ENCODE measurements at places on chromosomes 11 and 22. TPM values are rescaled to one million over a fixed set of nuclear protein-coding genes. Genes with fewer than 3 reads are reported as not detected.

GRCh38 chr11:132028380-132029240 is 658.2 kb downstream of the NTM start:
- H3K4me1 ChIP-seq: no peaks in the 10 kb centered on the region
- no peaks in the 10 kb centered on the region for H3K36me3 ChIP-seq
- no peak overlapping the region for H3K4me3 ChIP-seq
- H3K27me3 ChIP-seq: no peaks in the 10 kb centered on the region
- DNase-seq: no peak

DNA sequence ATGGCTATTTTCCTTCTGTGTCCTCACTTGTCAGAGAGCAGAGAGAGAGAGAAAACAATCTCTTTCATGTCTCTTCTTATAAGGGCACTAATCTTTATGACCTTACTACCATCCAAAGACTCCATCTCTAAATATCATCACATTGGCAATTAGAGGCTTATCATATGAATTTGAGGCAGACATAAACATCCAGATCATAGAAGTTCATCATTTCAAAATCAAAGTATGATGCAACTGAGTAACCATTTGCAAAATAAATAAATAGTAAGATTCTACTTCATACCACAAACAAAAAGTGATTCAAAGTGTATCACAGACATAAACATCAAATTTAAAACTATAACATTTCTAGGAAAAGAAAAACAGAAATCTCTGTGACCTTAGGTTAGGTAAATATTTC is 504.7 kb upstream of the ARHGAP42 start:
- H3K27me3 ChIP-seq: no peaks in the 10 kb centered on the region
- no peak for DNase-seq
- no peaks in the 10 kb centered on the region for H3K36me3 ChIP-seq
- no peak overlapping the region for H3K27ac ChIP-seq
- no peaks in the 10 kb centered on the region for H3K4me1 ChIP-seq

The OR9I1 gene
- not detected for total RNA-seq

DNA sequence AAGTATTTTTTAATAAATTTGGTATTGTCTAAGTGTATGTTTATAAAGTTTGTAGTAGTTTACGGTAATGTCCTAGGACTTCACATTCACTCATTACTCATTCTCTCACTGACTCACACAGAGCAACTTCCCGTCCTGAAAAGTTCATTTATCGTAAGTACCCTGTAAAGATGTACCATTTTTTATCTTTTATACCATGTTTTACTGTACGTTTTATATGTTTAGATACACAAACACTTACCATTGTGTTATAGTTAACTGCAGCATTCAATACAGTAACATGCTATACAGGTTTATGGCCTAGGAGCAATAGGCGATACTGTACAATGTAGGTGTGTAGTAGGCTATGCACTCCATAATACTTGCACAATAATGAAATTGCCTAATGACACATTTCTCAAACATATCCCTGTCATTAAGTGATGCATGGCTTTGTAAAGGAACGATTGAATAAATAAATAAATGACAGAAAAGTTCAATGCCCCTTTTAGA is 12.5 kb upstream of the CARD18 start:
- H3K4me3 ChIP-seq: no peak overlapping the region
- H3K36me3 ChIP-seq: no peaks in the 10 kb centered on the region
- H3K4me1 ChIP-seq: no peaks in the 10 kb centered on the region
- DNase-seq: no peak

- H3K27ac ChIP-seq: peak overlapping the region; percentile 98
- H3K36me3 ChIP-seq: peaks cover 48% of the 10 kb centered on the region
- peak; percentile 36 for DNase-seq
These were observed 85.9 kb downstream of the MICAL2 start for GRCh38 chr11:12196308-12196707.

GRCh38 chr11:27210531-27210930 is 152.5 kb downstream of the CCDC34 start:
- no peak for DNase-seq
- no peaks in the 10 kb centered on the region for H3K4me1 ChIP-seq
- H3K27ac ChIP-seq: no peak overlapping the region
- peaks cover 2% of the 10 kb centered on the region for H3K27me3 ChIP-seq
- H3K36me3 ChIP-seq: no peaks in the 10 kb centered on the region

DNA sequence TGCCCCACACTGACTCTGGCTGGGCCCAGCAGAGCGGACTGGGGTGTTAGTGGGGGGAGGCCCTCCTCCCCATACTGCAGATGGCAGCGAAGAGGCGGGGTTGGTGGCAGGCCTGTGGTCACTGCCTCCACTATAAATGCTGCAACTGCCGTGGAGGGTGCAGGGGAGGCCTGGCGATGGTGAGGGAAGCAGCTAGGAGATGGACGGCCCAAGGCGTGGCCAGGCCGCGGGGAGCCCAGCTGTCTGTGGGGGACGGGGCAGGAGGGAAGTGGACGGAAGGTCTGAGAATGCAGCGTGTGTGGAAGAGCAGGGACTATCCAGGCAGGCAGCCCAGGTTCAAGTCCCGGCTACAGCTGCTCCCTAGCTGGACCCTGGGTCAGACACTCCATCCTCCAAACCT is 18.3 kb downstream of the DNAL4 start:
- H3K4me3 ChIP-seq: no peak overlapping the region
- H3K27me3 ChIP-seq: no peaks in the 10 kb centered on the region
- no peaks in the 10 kb centered on the region for H3K36me3 ChIP-seq

The RCN1 gene
- total RNA-seq: 27.0 TPM

GRCh38 chr11:63745304-63746170 is 23.0 kb downstream of the ZFTA start:
- H3K4me1 ChIP-seq: no peaks in the 10 kb centered on the region
- H3K4me3 ChIP-seq: no peak overlapping the region
- H3K36me3 ChIP-seq: no peaks in the 10 kb centered on the region
- no peaks in the 10 kb centered on the region for H3K27me3 ChIP-seq
- DNase-seq: no peak

The PKP3 gene
- total RNA-seq: not detected

The ELFN2 gene
- total RNA-seq: 0.57 TPM

DNA sequence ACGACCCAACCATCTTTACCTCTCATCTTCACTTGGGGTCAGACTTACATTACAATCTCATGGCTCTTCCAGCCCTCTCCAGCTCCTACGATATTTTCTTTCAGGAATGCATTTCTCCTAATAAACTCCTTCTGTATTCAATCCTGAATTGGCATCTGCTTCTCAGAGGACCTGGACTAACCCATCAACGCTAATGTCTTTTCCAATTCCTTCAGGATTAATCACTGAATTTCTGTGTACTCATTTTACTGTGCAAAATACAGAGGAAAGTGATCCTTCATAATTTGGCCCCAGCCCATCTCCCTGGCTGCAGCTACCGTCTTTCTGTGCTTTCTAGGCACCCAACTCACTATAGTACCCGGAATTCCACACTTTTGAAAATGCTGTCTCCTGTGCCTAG is 239.2 kb downstream of the METTL15 start:
- H3K27me3 ChIP-seq: no peaks in the 10 kb centered on the region
- H3K4me1 ChIP-seq: no peaks in the 10 kb centered on the region

DNA sequence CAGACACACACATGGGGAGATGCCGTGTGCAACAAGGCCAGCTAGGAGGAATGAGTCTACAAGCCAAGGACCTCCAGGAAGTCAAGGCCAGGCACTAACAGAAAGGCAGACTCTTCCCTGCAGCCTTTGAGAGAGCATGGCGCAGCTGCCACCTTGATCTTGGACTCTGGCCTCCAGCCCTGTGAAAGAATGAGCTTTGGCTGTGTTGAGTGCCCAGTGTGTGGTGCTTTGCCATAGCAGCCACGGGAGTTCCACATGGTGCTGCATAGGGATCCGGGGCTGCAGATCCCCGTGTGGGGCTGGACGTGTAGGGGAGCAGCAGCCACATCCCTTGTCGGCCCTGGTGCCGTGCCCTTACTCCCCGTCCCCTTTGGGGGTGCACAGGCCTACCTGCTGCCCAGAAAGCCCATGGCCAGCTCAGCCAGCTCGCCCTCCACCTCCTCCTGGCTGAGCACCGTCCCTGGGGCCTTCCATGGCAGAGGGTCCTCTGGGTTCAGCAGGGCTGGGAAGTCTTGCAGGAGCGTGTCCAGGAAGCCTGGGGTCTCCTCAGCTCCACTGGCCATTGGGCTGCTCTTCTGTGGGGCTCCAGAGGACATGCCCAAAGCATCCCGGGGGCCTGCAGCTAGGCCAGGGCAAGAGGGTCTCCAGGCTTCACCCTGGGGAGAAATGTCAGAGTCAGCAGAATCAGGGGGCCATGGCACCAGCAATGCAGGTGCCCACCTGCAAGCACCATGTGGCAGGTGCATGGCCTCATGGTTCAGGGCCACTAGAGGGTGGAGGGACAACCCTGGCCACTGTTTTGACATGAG is 7.0 kb downstream of the PPM1F start:
- peaks cover 3% of the 10 kb centered on the region for H3K36me3 ChIP-seq
- no peak overlapping the region for H3K4me3 ChIP-seq
- DNase-seq: no peak
- no peaks in the 10 kb centered on the region for H3K27me3 ChIP-seq
- H3K27ac ChIP-seq: no peak overlapping the region

DNA sequence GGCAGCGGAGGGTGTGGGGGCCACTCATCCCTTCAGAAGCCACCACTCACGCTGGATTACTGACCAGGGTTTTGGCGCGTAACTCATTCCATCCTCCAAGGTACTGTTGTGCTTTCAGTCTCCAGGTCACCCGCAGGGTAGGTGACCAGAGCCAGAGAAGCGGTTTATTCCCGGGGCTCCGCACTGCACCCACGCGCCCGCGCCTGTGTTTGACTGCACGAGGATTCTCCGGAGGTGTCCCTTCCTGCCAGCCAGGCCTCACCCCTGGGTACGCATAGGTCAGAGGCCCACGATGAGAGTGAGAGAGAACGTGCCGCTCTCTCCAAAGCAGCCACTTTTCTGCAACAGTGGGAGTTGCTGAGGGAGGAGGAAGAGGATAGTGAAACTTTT is 55.5 kb downstream of the TRAF6 start:
- DNase-seq: no peak
- peaks cover 26% of the 10 kb centered on the region for H3K36me3 ChIP-seq
- no peak overlapping the region for H3K27ac ChIP-seq

DNA sequence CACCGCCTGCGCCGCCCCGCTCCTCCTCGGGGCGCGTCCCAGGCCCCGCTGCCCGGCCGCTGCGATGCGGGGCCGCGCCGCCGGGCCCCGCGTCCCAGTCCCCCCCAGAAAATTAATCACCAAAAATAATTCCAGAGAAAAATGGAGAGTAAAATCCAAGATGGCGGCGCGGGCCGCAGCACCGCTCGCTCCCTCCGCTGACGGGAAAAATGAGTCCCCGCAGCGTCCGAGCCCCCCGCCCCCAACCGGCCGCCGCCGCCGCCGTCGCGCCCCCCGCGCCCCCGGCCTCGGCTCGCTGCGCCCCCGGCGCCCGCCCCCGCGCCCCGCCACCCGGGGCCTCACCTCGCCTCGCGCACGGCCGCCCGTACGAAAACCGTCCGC is at the start of gene KMT5B:
TSS of gene KMT5B (minus strand) at position 162 of the 381 bp plus-strand sequence. CDS start 23,220 bp downstream, outside the sequence.
- H3K27ac ChIP-seq: peak within 1 kb of the TSS; percentile 83
- peaks cover 47% of the 10 kb centered on the region for H3K4me1 ChIP-seq
- H3K36me3 ChIP-seq: peaks cover 2% of the 10 kb centered on the region
- H3K4me3 ChIP-seq: peak within 1 kb of the TSS; percentile 84
- H3K27me3 ChIP-seq: peaks cover 6% of the 10 kb centered on the region

DNA sequence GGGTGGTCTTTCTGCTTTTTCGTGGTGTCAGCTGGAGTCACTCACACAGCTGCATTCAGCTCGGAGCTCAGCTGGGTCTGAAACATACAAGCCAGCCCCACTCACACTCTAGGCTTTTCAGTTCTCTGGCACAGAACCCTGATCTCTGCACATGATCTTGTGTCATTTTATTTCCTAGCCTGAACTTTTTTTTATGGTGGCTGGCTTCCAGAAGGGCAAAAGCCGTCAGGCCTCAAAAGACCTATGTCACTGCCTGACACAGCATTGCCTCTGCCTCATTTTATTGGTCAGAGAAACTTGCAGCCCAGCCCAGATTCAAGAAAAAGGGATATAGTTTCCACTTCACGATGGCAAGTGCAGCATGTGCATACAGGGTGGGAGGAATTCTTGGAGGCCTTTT is 117.8 kb downstream of the NTM start:
- no peak for DNase-seq
- no peak overlapping the region for H3K4me3 ChIP-seq
- H3K4me1 ChIP-seq: no peaks in the 10 kb centered on the region
- H3K27me3 ChIP-seq: no peaks in the 10 kb centered on the region
- H3K27ac ChIP-seq: no peak overlapping the region
- H3K36me3 ChIP-seq: no peaks in the 10 kb centered on the region

- no peaks in the 10 kb centered on the region for H3K27me3 ChIP-seq
- H3K4me3 ChIP-seq: no peak overlapping the region
- no peaks in the 10 kb centered on the region for H3K4me1 ChIP-seq
These were observed 15.4 kb downstream of the ARFGAP2 start for GRCh38 chr11:47161134-47161854.

GRCh38 chr22:24834845-24835570 is 29.0 kb downstream of the SGSM1 start:
- H3K27ac ChIP-seq: no peak overlapping the region
- H3K4me3 ChIP-seq: no peak overlapping the region
- no peak for DNase-seq
- no peaks in the 10 kb centered on the region for H3K27me3 ChIP-seq
